Fibroblast of skin of right biceps (primary cell): ENCODE measurements at places on chromosomes 13 and 19.
A peak's percentile ranks its signal among the peaks of the same experiment; 100 is the strongest.

DNA sequence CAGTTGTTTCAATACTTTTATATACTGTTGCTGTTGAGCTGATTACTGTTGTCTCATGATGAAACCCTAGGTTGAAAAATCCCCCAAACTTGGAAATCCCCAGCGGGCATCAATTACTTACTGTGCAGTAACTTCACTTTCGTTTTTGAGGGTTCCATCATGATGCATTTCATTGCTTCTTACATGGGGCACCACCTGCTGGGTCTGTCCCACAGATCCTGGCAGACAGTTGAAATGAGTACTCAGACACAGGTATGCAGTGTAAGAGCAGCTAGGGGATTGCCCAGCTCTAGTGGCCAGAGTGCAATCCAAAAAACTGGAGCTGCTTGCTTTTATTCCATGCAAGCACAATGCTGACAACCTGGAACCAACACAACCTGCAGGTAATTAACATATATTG lies 132.5 kb upstream of the ZNF91 start:
- DNase-seq = no peak

DNA sequence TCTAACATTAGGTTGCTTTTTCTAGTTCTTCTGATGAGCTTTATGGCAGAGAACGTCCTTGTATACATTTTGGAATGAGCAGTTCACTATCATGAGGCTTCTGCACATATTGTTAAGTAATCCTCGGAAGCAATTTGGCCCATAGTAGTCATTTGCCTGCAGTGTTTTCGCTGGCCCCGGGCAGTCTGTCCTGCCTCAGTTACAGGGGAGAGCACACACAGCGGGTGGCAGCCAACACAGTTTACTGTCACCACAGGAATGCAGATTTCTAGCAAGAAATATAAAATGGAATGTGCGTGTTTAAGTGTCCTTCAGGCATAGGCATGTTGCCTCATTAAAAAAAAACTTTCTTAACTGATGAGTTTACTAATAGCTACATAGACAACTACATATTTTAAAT lies 71.5 kb upstream of the GJB6 start:
- DNase-seq = peak; percentile 78

- no peak for DNase-seq
Measured at GRCh38 chr19:928471-929202, 2.8 kb downstream of the ARID3A start.

DNA sequence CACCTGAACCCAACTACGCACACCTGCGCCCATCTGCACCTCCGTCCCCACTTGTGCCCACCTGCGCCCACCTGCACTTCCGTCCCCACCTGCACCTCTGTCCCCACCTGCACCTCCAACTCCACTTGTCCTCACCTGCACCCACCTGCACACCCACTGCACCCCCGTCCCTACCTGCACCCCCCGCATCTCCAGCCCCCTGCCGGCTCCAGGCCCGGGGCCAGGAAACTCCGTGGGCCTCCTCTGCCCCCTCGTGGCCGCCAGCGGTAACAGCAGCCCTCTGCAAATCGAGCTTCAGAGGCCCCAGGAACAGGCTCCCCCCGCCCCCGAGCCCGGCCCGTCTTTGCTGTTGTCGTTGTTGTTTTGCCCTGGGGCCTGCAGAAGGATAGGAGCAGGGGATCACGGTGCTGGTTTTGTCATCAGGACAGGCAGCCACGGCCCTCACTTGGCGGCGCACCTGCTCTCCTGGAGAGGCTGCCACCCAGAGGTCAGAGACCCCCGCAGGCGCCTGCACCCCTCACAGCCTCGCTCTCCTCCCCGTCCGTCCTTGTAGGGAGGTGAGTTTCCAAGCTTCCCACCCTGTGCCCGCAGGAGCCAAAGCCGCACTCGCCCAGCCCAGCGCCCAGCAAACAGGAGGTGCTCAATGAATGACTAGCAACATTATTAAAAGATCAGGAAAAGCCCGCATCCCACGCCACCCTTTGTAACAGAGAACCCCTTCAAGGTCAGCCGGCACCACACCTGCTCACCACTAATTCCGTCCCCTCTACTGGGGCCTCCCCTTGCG lies 65.4 kb downstream of the GNG7 start:
- peak; percentile 51 for DNase-seq

GRCh38 chr13:74850893-74851292 lies 631.1 kb downstream of the TBC1D4 start:
- no peak for DNase-seq

GRCh38 chr13:49951754-49952535 lies 15.8 kb upstream of the SPRYD7 start:
- DNase-seq = no peak
